ENCODE measurements at places on chromosomes 3 and 15. TPM values are rescaled to one million over a fixed set of nuclear protein-coding genes. Genes with fewer than 3 reads are reported as not detected.

DNA sequence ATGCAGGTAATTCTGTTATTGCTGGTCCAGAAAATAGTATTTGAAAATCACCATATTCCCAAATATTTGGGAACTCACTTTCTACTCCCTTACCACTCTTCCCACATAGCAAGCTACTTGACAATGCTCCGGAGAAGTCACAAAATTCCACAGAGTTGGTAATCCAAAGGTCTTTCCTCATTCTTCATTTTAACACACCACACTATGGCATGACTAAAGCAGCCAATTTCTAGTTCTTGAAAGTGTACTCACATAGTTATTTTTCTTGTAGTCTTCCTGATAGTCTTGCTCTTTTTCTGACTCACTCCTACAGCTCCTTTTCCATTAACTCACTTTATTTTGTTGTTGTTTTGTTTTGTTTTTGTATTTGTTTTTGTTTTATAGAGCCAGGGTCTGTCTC, 67.2 kb downstream of the MYO9A start:
- H3K36me3 ChIP-seq = peaks cover 3% of the 10 kb centered on the region
- no peak overlapping the region for H3K4me3 ChIP-seq
- H3K4me1 ChIP-seq = no peaks in the 10 kb centered on the region
- H3K27ac ChIP-seq = no peak overlapping the region

GRCh38 chr3:53250881-53251605, 4.8 kb downstream of the TKT start:
- no peaks in the 10 kb centered on the region for H3K4me1 ChIP-seq
- H3K4me3 ChIP-seq = no peak overlapping the region
- H3K27me3 ChIP-seq = no peaks in the 10 kb centered on the region
- no peak for DNase-seq
- H3K27ac ChIP-seq = no peak overlapping the region

DNA sequence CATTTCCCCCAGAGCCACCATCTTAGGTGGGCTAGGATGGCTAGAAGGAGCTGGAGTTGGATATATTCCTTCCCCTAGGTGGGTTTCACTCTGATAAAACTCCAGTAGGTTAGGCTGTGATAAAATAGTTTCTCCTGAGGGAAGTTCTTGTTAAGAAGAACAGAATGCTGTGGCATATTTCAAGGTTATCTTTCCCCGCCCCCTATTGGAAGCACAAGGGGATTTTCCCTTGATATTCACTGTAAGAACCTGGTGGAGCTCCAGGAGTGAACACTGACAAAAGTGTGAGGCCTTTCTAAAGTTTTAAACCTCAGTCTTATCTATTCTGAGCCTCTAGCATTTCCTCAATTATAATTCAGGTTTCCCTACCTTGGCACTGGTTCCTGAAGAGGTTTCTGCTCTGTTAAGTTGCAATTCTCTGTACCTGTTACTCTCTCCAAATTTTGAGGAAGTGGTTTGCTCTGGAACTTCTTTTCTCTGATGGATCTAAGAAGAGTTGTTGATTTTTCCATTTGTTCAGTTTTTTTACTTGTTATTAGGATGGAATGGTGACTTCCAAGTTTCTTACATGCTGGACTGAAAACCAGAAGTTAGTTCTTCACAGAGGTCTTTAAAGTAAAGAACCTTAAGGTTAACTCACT, 113.5 kb downstream of the GMPS start:
- H3K4me1 ChIP-seq = no peaks in the 10 kb centered on the region
- peak; percentile 15 for DNase-seq
- H3K27me3 ChIP-seq = no peaks in the 10 kb centered on the region
- H3K4me3 ChIP-seq = no peak overlapping the region
- no peaks in the 10 kb centered on the region for H3K36me3 ChIP-seq
- H3K27ac ChIP-seq = no peak overlapping the region

- H3K4me3 ChIP-seq = peak overlapping the region; percentile 30
- H3K36me3 ChIP-seq = no peaks in the 10 kb centered on the region
- no peaks in the 10 kb centered on the region for H3K4me1 ChIP-seq
- H3K27ac ChIP-seq = no peak overlapping the region
Observed at GRCh38 chr3:58177747-58178527, 32.8 kb downstream of the DNASE1L3 start.

DNA sequence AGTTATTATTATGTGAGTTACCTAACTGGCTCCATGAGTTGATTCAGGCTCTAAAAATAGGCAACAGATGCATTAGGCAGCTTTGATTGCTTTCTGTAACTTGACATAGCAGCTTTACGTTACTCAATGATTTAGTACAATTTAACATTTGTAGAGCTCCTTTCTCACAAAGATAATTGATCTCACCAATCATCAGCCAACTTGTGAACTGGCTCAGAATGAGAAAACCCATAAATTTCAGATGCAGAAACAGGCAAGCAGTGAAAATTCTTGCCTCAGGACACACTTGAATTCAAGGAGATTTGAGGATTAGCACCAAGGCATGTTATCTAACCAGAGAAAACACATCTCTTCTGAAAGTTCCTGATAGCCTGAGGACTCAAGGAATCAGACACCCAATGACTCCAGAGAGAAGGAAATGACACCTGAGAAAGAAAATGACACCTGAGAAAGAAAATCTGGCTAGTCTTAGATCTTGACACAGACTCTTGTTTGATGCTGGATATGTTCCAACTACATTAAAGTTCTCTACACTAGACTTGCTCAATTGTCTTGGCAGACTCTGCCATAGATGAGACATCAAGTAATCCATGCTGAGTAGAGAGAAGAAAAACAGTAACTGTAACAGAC, 315.1 kb upstream of the CBLB start:
- DNase-seq = no peak
- no peaks in the 10 kb centered on the region for H3K4me1 ChIP-seq
- no peak overlapping the region for H3K4me3 ChIP-seq
- no peaks in the 10 kb centered on the region for H3K36me3 ChIP-seq

GRCh38 chr3:131690800-131691199, 188.0 kb upstream of the MRPL3 start:
- no peak for DNase-seq
- no peaks in the 10 kb centered on the region for H3K36me3 ChIP-seq
- H3K27ac ChIP-seq = no peak overlapping the region
- H3K4me1 ChIP-seq = no peaks in the 10 kb centered on the region
- H3K27me3 ChIP-seq = no peaks in the 10 kb centered on the region
- no peak overlapping the region for H3K4me3 ChIP-seq

DNA sequence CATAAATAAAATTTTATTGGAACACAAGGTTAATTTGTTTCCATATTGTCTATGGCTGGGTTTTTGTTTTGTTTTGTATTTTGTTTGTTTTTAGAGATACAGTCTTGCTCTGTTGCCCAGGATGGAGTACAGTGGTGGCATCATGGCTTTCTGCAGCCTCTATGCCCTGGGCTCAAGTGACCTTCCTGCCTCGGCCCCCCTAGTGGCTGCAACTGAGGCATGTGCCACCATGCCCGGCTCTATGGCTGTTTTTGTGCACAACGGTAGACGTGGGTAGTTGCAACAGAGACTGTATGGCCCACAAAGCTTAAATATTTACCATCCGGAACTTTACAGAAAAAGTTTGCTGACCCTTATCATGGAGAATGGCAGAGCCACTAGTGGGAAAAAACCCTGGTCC, 46.8 kb upstream of the C3orf70 start:
- no peaks in the 10 kb centered on the region for H3K27me3 ChIP-seq
- no peaks in the 10 kb centered on the region for H3K4me1 ChIP-seq
- no peak overlapping the region for H3K27ac ChIP-seq

Gene KLF15
- total RNA-seq = 3.3 TPM

DNA sequence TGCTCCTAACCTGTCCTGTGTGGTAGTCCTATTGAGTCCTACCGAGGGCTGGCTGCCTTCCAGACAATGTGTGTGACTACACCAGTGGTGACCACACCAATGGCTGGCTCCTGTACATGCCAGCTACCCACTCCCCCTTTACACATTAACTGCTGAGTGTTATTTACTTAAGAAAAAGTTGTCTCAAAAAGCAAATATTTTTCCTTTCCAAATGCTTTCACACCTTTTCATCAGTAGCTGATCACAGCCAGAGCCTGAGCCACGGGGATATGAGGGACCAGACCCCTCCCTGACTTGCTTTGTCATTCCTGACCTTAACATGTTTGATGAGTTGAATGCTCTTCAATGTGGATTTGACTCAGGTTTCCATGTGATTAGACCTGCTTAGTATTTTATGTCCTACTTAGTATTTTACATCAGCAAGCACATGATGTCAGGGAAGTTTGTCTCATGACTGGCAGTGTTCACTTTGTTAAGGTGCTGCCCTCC, 29.6 kb upstream of the GREM1 start:
- no peak for DNase-seq
- H3K27ac ChIP-seq = no peak overlapping the region
- no peaks in the 10 kb centered on the region for H3K27me3 ChIP-seq
- H3K36me3 ChIP-seq = no peaks in the 10 kb centered on the region

DNA sequence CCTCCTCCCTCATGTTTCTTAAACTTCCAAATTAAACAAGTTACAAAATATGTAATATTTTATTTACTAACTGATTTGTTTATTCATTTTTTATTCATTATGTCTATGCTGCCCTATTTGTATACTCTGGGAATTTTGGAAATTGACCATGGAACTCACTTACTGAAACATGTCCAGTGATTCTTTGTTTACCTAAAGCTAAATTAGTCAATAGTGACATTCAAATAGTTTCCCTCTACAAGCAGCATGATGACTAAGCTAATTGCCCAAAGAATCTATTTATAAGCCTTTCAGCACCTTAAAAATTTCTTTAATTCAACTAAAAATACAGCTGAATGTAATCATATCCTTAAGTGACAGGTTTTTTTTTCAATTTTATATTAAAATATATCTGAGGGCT, 437.7 kb downstream of the SI start:
- H3K27me3 ChIP-seq = no peaks in the 10 kb centered on the region
- no peaks in the 10 kb centered on the region for H3K4me1 ChIP-seq
- no peak overlapping the region for H3K4me3 ChIP-seq

DNA sequence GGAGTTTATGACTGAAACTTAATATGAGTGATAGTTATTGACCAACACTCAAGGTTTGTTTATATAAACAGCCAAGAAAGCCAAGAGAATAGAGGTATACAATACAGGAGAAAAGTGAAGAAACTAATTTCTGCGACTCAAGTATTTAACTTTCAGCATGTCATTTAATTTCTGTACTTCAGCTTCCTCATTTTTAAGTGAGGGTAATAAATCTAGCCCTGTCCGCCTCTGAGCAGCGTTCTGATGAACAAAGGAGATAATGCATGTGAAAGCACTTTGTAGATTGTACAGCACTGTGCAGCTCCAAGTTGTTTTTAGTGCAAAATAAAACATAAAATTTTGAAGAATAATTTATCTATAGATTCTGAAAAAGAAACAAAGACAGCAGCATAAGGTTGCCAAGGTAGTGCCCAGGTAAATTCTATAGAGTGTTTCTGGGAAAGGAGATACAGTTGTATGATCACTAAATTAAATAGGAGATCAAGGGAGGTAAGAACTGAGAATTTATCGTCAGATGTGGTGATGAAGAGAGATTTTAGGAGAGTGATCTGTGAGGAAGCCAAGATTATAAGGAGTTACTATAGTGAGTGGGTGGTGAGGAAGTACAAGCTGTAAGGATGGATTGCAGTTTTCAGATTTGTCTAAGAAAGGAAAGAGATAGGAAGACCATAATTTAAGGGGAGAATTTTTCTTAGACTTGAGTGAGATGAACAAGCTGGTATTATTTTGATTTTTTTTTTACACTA, 71.3 kb downstream of the RASA2 start:
- H3K27ac ChIP-seq = no peak overlapping the region
- peaks cover 24% of the 10 kb centered on the region for H3K36me3 ChIP-seq
- no peaks in the 10 kb centered on the region for H3K27me3 ChIP-seq
- no peaks in the 10 kb centered on the region for H3K4me1 ChIP-seq
- H3K4me3 ChIP-seq = no peak overlapping the region

- peaks cover 5% of the 10 kb centered on the region for H3K4me1 ChIP-seq
- no peaks in the 10 kb centered on the region for H3K27me3 ChIP-seq
- H3K36me3 ChIP-seq = no peaks in the 10 kb centered on the region
Observed at GRCh38 chr3:128337305-128337704, 129.4 kb downstream of the DNAJB8 start.

GRCh38 chr3:184976-185375, 11.6 kb upstream of the CHL1 start:
- no peaks in the 10 kb centered on the region for H3K4me1 ChIP-seq
- no peak overlapping the region for H3K4me3 ChIP-seq
- H3K27me3 ChIP-seq = no peaks in the 10 kb centered on the region
- no peak overlapping the region for H3K27ac ChIP-seq
- no peaks in the 10 kb centered on the region for H3K36me3 ChIP-seq
- no peak for DNase-seq

- no peaks in the 10 kb centered on the region for H3K36me3 ChIP-seq
- H3K4me3 ChIP-seq = no peak overlapping the region
- DNase-seq = no peak
Observed at GRCh38 chr15:65084500-65085206, 8.1 kb downstream of the KBTBD13 start.

- H3K36me3 ChIP-seq = no peaks in the 10 kb centered on the region
- DNase-seq = no peak
- no peaks in the 10 kb centered on the region for H3K4me1 ChIP-seq
- no peaks in the 10 kb centered on the region for H3K27me3 ChIP-seq
- no peak overlapping the region for H3K4me3 ChIP-seq
Observed at GRCh38 chr15:66172324-66172980, 81.1 kb downstream of the MEGF11 start.

- H3K4me1 ChIP-seq = peaks cover 12% of the 10 kb centered on the region
- H3K4me3 ChIP-seq = peak overlapping the region; percentile 90
- H3K36me3 ChIP-seq = peaks cover 14% of the 10 kb centered on the region
- H3K27me3 ChIP-seq = no peaks in the 10 kb centered on the region
Observed at GRCh38 chr3:194485881-194486539, 792 bp downstream of the ATP13A3 start.

Gene SYNPR
- total RNA-seq = not detected

Gene CAND2
- 4.9 TPM for total RNA-seq

GRCh38 chr15:29432191-29433049, 162.8 kb upstream of the NSMCE3 start:
- no peaks in the 10 kb centered on the region for H3K27me3 ChIP-seq
- no peak for DNase-seq
- no peak overlapping the region for H3K27ac ChIP-seq

GRCh38 chr15:78619022-78619950, 1.5 kb downstream of the CHRNA3 start:
- DNase-seq = no peak
- no peak overlapping the region for H3K27ac ChIP-seq
- H3K4me1 ChIP-seq = no peaks in the 10 kb centered on the region
- H3K27me3 ChIP-seq = no peaks in the 10 kb centered on the region
- no peak overlapping the region for H3K4me3 ChIP-seq
- H3K36me3 ChIP-seq = no peaks in the 10 kb centered on the region

Gene TM6SF1
- 4.1 TPM for total RNA-seq

Gene CP
- total RNA-seq = 0.08 TPM

Gene OSTN
- total RNA-seq = not detected

Measured in SJCRH30 (cell line).